Stimulated activated CD8-positive, alpha-beta memory T cell treated with anti-CD3 and anti-CD28 coated beads, Interleukin-7, amount 100 ng/mL, for 1 hour (primary cell): ENCODE measurements at places on chromosomes 6 and 20.

GRCh38 chr6:107075951-107076381, 39.3 kb downstream of the BEND3 start:
- no peak for DNase-seq

DNA sequence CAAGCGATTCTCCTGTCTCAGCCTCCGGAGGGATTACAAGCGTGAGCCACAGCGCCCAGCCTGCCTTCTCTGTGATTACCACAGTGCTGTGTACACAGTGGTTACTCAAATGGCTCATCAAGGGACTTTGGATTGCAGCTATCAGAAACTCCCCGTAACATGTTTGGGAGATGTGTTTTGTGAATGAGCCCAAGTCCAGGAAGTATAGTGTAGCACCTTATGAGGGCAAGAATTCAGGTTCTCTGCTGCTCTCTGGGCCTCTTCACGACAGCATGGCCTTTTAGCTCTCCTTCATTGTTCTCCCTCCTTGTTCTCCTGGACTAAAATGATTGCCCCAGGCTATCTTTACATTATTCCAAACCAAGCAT, 34.1 kb upstream of the RPL7L1 start:
- no peak for DNase-seq

DNA sequence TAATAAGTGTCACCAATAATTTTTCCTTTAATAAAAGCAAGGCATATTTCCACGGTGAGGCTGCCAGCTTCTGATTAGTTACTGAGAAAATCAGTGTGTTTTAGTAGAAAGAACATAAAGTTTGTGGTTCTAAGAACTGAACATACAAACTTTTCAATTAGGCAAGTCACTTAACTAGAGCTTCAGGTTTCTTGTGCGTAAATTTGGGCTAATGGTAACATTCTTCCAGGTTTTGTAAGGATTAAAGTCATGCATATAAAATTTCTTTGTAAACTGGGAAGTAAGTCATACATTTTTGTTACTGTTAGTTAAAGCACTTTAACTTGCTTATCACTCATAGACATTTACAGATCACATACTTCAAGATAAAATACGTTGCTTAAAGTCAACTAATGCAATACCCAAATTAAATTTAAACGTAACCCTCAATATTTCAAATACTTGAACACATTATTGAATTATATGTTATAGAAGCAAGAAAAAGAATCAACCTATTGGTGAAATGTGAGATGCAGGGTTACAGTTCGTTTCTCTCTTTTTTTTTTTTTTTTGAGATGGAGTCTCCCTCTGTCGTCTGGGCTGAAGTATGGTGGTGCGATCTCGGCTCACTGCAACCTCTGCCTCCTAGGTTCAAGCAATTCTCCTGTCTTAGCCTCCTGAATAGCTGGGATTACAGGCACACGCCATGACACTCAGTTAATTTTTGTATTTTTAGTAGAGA, 327.3 kb upstream of the NOX3 start:
- no peak for DNase-seq

- no peak for DNase-seq
Observed at GRCh38 chr20:63572788-63573646, 1.0 kb downstream of the HELZ2 start.

GRCh38 chr6:41367700-41368099, 32.3 kb downstream of the NCR2 start:
- DNase-seq = no peak

GRCh38 chr20:2010533-2010932, 16.7 kb upstream of the PDYN start:
- DNase-seq = no peak

DNA sequence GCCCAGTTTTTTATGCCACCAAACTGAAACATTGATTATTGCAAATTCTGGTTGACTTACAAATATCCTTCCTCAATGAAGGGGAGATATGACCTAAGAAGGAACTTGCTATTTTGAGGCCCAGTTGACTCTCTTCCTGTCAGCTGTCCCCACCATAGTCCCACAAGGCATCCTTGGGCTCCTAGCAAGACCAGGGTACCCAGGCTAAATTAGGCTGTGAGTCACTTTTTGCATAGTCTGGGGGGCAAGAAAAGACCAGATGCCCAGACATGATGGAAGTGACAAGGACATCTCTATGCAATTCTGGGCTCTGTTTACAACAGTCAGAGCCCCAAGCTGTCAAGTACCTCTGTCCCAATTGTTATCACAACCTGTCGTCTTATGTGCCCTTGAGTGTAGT, 31.8 kb upstream of the MAFB start:
- DNase-seq = no peak

- no peak for DNase-seq
Observed at GRCh38 chr6:62763125-62763912, 447.9 kb upstream of the FKBP1C start.

DNA sequence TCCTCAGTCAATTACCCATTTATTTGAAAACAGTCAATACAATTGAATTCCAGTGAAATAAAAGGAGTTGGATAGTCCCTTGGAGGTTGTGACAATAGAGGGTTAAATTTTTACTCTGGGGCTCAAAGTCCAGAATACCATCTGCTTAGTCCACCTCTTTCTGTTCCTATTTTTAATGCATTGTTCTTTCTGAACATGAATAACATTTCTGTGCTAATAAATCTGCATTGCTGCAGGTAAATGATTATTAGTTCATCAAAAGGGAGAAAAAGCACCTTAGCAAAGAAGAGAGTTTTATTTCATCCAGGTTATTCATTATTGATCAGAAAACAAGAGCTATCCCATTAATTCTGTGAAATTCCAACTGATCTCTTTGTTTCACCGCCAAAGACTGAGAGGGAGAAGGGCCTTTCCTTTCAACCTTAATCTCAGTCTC, 166.1 kb upstream of the OLIG3 start:
- DNase-seq = no peak

DNA sequence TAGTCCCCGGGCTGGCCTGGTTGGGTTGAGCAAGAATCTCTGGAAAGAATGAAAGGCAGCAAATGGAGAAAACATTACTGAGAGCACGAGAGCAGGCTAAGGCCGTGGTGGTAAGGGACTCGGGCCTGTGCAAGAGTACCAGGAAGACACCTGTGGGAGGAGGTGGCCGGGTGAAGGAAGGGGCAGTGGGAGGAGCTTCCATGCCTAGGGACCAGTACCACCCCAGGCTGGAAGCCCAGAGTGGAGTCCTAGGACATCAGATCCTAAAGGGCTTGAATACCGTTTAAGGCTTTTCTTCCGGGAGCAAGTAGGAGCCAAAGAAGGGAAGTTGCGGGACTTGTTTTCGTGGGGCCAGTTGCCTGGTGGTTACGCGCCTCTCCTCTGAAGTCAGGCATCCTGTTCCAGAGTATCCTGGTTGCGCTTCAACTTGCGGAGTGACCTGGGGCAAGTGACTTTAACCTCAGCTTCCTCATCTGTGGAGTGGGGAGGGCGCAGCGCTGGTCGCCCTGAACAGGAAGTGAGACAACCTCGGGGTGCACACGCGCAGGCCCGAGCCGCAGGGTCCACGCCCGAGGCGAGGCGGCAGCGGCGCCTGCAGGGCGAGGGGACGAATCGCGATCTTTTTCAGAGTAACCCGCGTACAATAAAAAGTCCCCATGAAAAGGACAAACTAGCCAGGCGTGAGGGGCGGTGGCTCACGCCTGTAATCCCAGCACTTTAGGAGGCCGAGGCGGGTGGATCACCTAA, 1.1 kb upstream of the TPD52L2 start:
- DNase-seq = peak; percentile 59

DNA sequence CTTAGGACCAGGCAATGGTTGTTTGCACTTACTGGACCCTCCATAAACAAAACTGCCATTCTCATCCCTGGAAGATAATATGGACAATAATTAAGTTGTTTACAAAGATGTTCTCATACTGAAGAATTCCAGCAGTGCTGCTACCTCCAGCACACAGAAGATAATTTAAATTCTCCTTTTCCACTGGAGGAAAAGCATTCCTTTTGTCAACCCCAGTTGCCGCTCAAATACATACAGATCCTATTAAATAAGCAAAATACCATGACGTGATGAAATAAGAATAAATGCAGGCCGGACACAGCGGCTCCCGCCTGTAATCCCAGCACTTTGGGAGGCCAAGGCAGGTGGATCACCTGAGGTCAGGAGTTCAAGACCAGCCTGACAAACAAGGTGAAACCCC, 54.5 kb upstream of the IPCEF1 start:
- no peak for DNase-seq

DNA sequence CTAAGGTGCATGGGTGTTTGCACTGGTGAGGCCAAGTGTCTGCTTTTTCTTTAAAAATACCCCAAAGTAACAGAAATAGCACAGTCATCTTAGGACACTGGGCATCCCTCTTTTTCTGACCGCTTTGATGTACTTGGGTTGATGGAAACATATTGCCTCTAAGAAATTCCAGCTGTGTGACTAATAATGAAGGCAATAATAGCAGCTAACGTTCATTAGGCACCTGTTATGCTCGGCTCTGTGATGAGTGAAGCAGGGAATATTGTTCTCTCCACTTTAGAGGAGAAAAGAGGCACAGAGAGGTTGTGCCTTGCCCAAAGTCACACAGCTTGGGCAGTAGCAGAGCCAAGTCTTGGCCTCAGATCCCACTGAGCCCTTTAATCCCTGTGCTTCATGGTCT, 100.7 kb downstream of the F13A1 start:
- no peak for DNase-seq

DNA sequence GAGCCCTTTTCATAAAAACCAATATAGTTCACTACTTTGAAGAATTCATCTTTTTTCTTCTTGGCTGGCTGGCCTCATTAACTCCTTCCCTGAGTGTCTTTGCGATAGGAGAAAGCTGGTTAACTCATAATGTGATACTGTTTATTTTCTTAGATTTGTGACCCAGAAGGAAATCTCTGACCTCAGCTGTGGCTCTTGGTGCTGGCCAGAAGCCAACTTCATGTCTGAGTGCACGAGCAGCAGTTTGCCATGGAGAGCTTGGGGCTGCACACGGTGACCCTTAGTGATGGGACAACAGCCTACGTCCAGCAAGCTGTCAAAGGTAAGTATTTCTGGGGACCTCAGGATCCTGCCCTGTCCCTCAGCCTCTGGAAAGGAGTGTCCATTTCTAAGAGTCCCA, 16.7 kb upstream of the DEF6 start:
- no peak for DNase-seq

- no peak for DNase-seq
Observed at GRCh38 chr6:119318176-119318575, 31.4 kb downstream of the MAN1A1 start.

GRCh38 chr6:71011871-71012371, 55.1 kb upstream of the B3GAT2 start:
- no peak for DNase-seq

- no peak for DNase-seq
Observed at GRCh38 chr20:58131551-58132142, 96.8 kb downstream of the ANKRD60 start.

DNA sequence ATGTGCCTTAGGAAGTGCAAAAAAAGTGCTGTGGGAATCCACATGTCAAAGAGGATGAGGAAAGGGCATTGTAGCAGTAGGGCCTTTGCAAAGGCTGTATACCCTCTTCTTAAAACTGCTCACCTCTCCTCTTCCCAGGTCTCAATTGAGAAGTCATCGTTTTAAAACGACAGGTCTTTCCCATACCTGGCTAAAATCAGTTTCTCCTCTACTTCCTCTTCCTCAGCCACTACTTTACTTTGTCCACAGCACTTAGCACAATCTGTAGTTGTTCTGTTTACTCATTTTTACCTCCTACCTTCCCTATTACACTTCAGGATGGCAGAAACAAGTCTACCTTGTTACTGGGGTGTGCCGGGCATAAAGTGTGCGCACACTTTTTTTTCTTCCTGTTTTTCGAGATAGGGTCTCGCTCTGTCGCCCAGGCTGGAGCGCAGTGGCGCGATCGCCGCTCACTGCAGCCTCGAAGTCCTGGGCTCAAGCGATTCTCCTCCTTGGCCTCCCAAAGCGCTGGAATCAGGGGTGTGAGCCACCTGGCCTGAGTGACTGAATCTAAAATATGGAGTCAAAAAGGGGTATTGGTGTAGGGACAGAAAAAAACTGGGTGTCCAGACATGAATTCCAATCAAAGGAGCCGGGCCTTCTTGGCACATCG, 9.8 kb upstream of the ELOVL5 start:
- no peak for DNase-seq
